Stimulated activated CD8-positive, alpha-beta memory T cell treated with anti-CD3 and anti-CD28 coated beads, Interleukin-7, amount 100 ng/mL, for 1 hour (primary cell): ENCODE measurements at places on chromosomes 1 and 21.

GRCh38 chr1:238606896-238607295 is 716.2 kb upstream of the ZP4 start:
- no peak for DNase-seq

DNA sequence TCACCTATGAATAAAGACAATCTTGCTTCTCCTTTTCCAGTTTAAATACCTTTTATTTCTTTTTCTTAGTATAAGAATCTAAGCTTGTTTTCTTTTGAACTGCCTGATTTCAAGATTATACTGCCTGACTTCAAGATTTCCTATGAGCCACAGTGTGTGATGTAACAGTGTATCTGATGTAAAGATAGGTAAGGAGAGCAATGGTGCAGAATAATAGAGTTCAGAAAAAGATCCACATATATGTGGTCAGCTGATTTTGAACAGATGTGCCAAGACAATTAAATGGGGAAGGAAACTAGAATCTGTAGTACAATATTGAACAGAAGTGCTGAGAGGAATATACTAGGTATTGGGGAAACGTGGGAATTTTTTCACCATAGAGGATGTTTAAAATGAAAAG is 21.0 kb downstream of the EXO1 start:
- DNase-seq: no peak

- DNase-seq: no peak
These were observed 10.4 kb downstream of the TCHH start for GRCh38 chr1:152104854-152105253.

DNA sequence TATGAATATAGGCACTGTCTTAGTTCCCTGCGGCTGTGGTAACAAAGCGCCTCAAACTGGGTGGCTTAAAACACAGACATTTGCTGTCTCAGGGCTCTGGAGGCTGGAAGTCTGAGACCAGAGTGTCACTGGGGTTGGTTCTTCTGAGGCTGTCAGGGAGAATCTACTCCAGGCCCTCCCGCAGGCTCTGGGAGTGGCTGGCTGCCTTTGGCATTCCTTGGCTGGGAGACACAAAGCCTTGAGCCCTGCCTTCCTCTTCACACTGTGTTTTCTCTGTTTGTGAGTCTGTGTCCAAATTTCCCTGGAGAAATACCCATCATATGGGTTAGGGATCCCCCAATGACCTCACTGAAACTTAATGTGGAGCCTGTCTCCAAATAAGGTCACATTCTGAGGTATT is 38.5 kb downstream of the B3GALT5 start:
- DNase-seq: no peak

DNA sequence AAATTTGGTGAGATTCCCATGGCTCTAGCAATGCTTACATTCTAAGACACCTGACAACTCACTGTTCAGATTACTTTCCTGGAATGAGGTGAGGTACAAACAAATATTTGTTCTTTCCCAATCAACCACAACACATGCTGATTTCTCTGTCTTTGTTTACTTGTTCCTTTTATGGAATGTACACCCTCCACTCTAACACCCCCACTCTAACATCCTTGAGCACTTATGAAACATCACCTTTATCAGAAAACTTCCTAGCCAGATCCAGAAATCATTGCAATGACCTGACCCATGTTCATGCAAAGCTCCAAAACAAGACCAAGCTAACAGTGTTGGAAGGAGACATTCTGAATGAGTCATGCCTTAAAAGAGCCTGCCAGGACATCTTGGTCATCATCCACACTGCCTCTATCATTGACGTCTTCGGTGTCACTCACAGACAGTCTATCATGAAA is 35.5 kb downstream of the HSD3B1 start:
- no peak for DNase-seq

- no peak for DNase-seq
These were observed 25.4 kb upstream of the SMIM12 start for GRCh38 chr1:34884961-34885360.

DNA sequence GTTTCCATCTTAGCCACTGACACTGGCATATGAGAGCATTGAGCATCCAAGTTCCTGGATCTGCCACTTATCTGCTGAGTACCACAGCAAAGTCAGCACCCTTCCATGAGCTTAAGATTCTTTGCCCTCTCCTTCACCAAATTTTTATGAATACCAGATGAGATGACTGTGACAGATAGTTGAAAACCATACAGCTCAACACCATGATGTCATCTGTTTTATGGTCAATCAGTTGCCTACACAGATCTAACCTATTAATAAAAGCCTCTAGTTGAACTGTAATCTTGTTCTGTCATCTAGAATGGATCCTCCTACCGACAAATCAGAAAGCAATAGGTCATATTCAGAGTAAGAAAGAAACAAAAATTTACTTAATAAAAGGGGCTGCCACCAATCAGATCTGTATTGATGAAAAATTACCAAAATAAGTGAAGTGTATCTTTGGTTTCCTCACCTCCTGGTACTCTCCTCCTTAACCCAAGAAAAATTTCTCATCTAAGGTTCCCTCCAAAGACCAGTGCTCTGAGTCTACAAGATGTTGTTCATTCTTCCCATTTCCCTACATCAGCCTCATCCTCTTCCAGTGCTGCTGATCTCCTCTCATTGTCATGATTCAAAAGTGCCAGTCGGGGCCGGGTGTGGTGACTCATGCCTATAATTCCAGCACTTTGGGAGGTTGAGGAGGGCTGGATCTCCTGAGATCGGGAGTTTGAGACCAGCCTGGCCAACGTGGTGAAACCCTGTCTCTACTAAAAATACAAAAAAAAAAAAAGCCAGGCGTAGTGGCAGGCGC is 138.8 kb upstream of the CTTNBP2NL start:
- DNase-seq: no peak

GRCh38 chr1:202568410-202568809 is 141.8 kb downstream of the SYT2 start:
- DNase-seq: no peak

DNA sequence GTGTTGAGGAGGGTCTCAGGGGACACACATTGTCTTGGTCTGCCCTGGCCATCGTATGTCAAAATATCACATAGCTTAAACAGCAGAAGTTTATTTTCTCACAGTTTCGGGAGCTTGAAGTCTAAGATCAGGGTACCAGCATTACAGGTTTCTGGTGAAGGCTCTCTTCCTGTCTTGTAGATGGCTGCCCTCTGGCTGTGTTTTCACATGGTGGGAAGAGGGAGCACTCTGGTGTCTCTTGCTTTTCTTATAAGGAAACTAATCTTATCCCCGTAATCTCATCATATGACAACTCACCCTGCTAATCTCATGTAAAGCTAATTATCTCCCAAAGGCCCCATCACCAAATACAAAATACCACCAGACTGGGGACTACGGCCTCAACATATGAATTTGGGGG is 246.9 kb upstream of the ST6GALNAC5 start:
- no peak for DNase-seq

DNA sequence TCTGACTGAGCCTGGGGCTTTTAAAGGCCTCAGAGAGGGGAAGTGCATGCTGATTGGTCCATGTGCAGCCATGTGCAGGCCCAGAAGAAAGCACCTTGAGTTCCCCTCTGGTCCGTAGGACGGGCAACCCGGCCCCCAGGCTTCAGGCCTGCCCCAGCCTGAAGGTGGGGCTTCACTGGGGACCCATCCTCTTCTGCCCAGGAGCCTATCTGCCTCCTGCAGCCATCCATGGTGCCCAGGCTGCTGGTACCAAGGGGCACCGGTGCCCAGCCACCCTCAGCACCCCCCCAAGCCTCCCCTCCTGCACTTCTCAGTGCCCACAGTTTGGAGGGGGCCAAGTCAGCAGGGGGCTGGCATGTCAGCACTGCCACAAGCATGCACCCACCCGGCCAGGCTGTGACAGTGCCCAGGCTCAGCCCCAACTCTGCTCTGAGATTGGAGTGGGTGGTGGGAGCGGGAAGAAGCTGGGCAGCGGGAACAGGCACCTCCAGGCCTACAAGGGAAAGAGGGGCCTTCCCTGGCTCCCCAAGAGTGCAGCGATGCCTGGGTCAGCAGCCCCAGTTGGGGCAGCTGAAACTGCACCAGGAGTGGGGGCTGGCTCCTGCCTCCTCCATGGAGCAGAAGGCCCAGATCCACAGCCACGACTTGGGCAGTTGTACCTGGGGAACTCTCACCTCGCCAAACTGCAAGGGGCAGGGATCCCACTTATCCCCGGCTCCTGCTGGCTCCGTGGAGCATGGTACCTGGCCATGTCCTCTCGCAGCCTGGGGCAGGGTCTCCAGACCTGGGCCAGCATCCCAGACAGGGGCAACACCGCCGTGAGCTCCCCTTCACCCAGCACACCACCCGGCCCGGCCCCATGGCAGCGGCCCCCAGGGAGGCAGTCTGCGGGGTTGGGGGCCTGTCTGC is 11.7 kb downstream of the COL6A2 start:
- no peak for DNase-seq

DNA sequence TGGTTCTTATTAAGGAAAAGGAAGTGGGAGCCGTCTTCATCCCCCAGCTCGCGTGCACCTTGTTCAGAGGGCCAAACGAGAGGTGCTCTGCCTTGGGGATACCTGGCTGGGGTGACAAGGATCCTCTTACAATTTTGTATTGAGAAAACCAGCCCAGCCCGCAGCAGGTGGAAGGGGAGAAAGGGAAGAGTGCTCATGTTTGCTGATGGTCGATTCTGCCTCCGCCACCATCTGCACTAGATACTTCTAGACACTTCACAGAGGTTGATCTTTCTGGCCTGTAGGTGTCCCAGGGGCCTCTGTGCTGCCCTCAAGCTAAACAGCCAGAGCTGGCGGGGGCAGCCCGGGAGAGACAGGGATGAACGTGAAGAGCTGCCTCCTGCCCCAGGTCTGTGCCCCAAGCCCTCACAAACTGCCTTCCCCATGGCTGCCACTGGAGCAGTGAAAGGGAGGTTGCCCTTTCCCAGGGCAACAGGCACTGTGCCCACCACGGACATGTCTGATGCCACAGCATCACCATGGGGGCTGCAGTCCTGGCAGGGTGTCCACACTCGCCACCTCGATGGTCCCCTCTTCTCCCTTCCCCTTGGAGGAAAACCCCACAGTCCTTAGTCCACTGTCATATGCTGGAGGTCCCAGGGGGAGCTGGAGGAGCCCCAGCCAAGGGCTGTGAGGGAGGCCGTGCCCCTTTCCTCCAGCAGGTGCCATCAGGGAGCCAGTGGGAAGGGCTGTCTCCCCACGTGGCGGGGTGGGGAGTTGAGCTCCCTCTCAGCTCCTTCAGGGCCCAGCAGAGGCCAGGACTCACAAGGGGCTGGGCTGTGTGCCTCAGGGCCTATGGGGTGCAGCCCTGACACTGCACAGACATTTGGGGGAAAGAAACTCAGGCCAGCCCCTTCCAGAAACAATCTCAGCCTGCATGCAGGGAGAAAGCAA is 8.1 kb downstream of the ADPRS start:
- DNase-seq: no peak

GRCh38 chr1:61231795-61232194 is 149.4 kb downstream of the NFIA start:
- no peak for DNase-seq

DNA sequence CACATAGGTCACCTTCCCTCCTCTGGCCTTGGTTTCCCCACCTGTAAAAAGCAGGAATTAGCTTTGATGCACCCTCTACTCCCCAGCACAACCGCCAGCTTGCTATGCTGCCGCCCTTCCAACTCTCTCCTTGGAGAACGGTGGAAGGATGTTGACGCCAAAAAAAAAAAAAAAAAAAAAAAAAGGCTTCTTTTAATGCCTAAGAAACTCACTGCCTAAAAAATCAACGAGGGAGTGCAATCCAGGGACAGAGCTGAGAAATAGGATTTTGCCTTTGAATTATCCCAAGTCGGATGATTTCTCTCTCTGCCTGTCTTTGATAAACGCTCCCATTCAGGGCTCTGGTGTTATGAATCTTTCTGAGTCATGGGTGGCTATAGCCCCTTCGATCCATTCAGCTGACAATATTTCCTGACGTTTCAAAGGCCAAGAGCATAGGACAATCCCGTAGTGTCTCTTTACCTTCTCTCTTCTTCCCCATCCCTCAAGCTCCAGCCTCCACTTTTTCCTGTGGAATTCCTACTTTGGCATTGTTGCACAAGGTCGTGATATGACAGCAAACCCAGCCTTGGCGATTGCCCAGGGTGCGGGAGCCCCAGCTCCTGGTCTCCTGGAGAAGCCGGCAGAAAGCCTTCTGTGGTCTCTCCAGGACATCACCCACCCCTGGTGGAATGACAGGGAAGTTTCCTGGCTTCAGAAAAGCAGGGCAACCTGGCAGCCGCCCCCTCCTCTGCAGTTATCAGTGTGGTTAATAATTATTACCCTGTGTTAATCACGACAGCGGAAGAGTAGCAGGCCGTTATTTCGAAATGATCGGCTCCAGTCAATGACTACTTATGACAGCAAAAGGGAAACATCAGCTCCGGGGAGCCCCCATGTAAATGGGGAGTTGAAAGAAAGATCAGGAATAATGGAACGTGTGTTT is 8.0 kb upstream of the PLXNA2 start:
- no peak for DNase-seq

DNA sequence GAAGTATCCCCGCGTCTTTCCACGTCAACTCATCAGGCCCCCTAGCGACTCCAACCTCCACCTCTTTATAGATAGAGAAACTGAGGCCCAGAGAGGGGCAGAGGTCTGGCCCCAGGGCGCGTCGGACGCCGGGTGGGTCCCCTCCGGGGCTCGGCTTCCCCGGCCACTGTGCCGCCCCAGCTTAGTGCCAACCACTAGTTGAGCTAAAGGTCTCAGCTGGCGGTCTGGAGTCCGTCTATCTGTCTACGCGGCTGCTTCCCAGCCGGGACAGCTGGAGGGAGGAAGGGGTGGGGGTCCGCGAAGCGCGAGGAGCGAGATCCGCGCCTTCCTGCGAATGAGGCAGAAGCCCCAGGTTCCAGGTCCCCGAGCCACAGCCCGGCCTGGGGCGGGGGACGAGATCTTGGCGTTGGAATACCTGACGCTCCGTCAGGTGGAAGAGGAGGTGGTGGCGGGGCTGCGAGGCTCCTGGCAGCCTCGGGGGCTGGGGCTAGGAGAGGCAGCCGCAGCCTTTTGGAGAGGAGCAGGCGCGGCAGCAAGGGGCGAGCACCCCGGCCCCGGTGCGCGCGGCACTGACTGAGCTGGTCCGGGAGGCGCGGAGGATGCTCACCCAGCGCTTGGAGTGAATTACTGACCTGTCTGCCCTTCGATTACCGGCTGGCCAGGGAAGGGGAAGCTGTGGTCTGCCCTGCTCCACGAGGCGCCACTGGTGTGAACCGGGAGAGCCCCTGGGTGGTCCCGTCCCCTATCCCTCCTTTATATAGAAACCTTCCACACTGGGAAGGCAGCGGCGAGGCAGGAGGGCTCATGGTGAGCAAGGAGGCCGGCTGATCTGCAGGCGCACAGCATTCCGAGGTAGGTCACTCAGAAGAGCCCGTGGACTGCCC is 937 bp downstream of the PODN start:
- no peak for DNase-seq

DNA sequence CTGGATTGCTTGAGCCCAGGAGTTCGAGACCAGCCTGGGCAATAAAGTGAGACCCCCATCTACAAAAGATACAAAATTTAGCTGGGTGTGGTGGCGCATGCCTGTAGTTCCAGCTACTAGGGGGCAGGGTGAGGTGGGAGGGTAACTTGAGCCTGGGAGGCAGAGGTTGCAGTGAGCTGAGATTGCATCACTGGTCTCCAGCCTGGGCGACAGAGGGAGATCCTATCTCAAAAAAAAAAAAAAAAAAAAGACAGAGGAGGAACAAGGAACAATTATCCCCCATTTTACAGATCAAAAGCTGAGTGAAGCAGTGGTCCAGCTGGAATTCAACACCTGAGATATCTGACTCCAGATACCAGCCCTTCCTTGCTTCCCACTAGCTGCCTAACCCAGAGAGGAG is 34.8 kb downstream of the L1TD1 start:
- no peak for DNase-seq

GRCh38 chr21:33897098-33897497 is 18.5 kb downstream of the ATP5PO start:
- no peak for DNase-seq
